ENCODE measurements at places on chromosomes 1 and 21.

DNA sequence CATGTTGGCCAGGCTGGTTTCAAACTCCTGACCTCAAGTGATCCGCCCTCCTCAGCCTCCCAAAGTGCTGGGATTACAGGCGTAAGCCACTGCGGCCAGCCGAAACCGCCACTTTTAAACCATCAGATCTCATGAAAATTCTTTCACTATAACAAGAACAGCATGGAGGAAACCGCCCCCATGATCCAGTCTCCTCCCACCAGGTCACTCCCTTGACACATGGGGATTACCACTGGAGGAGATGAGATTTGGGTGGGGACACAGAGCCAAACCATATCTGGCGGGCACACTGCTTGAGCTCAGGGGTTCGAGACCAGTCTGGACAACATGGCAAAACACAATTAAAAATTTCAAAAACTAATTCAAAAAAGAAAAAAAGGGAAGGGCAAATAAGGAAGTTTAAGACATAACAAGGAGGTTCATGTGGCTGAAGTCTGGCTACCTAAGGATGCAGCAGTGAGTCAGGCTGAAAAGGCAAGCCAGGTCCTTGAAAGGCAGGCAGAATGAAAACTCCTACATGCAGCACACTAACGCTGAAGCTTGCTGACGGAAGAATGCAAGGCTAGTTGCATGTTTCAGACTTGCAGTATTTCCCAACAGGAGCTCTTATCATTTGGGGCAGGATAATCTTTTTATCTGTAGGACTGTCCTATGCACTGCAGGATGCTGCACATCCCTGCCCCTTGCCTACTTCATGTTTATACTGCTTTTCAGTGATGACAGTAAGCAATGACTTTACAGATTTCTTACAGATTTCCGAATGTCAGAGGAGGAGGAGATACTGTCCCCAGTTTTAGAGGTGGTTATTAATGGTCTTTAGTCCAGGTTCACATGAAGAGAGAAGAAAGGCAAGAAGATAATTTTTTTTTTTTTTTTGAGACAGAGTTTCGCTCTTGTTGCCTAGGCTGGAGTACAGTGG lies 49.3 kb downstream of the FBXO42 start:
- no peak for DNase-seq

- no peak for DNase-seq
These were observed 11.8 kb downstream of the FCMR start for GRCh38 chr1:206909883-206910318.

DNA sequence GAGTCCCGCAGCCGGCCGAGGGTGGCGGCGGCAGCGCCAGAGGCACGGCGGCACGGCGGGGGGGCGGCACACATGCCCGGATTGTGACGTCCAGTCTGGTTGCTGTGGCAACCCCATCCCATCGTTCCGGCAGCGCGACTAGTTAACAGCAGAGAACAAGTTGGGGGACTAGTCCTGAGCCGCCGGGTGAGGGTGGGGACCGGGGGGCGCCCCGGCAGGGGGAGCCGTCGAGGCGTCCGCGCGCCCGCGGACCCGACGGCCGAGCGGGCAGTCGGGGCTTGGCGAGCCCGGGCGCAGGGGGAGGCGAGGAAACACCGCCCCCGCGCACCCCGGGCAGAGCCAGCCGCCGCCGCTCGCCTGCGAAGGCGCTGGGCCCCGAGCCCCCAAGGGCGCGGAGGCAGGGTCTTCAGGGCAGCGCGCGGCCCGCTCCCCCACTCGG lies at the start of gene CHD5:
Gene CHD5, minus strand, starts transcription at position 54 of the 439 bp plus-strand sequence. CDS start 298 bp downstream, outside the sequence.
- peak; percentile 40 for DNase-seq

DNA sequence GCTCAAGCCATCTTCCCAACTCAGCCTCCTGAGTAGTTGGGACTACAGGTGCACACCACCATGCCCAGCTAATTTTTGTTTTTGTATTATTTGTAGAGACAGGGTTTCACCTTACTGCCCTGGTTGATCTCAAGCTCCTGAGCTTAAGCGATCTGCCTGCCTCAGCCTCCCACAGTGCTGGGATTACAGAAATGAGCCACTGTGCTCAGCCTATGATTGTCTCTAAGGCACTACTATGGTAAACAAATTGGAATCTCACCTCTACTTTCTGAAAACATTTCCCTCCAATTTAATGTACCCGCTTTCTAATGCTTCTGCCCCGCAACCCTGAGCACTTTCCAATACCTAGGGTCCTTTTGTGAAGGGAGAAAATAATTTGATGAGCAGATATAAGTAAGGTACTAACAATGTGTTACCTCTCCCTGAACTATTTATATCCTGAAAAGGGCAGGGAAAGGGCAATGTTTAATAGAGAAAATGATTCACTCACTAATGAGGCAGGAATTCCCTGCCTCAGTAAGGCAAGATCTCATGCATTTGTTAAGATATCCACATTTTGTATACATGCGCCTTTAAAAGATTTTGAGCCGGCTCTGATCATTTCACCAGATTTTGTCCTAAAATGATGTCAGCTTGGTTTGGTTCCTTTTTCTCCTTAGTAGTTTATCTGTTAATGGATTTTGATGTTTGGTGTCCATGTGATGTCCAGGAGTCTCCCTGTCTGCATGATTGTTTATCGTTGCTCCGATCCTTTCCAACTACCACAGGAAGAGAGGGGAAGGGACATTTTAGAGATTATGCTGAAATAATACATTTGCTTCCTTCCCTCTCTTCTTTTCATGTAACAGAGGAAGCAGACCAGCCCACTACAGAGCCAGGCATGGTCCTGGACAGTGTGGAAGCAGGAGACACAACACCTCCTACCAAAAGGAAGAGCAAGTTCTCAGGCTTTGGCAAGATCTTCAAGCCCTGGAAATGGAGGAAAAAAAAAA lies 47.3 kb upstream of the RCC1 start:
- no peak for DNase-seq

- no peak for DNase-seq
These were observed 47.1 kb upstream of the DYNLT5 start for GRCh38 chr1:66705110-66705509.

DNA sequence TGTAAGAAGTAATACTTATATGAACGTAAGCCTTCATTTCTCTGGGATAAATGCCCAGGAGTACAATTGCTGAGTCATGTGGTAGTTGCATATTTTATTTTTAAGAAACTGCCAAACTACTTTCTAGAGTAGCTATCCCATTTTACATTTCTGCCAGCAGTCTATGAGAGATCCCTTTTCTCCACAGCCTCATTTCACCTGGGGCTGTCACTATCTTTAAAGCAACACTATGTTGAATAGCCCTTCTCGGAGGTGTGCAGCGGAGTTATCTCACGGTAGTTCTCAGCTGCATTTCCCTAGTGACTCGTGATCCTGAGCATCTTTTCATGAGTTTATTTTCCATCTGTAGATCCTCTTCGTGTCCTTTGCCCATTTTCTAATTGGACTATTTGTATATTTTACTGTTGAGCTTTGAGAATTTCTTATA lies 93.4 kb downstream of the ADARB1 start:
- peak; percentile 16 for DNase-seq

GRCh38 chr1:20499718-20500117 lies 8.2 kb downstream of the MUL1 start:
- no peak for DNase-seq

GRCh38 chr1:239593527-239593926 lies 207.2 kb downstream of the CHRM3 start:
- DNase-seq, result no peak

GRCh38 chr1:81542196-81542595 lies 258.5 kb upstream of the ADGRL2 start:
- DNase-seq, result no peak

DNA sequence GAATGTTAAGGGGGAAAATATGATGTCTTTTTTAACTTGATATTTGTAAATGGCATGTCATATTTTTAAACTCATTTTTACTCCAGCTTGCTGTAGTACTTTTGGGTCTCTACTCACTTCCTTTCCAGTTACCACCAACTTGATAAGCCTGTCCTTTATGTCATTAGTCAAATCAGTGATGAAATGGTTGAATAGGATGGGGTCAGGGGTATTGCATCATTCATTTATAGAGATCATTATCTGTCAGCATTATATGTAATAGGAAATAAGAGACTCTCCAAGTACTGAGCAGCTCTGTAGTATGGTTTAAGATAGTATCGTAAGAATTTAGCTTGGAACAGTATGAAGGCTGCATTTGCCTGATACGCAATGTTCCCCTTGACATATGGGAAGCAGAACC lies 227.3 kb downstream of the BRINP3 start:
- no peak for DNase-seq

- no peak for DNase-seq
These were observed 88.5 kb downstream of the PLPPR4 start for GRCh38 chr1:99352821-99353220.

GRCh38 chr1:46472498-46473181 lies 17.0 kb upstream of the DMBX1 start:
- no peak for DNase-seq
